Activated CD4-positive, alpha-beta T cell treated with anti-CD3 and anti-CD28 coated beads for 36 hours (primary cell): ENCODE measurements at places on chromosomes 5 and 9. TPM values are rescaled to one million over a fixed set of nuclear protein-coding genes. Genes with fewer than 3 reads are reported as not detected.

Gene CCNJL
- not detected for total RNA-seq

Gene RLN2
- 6.9 TPM for total RNA-seq

Gene TMEM215
- not detected for total RNA-seq

Gene PGM5
- not detected for total RNA-seq

Gene CRB2
- total RNA-seq, result not detected

Gene BTNL3
- total RNA-seq, result not detected

Gene SHOC1
- not detected for total RNA-seq

Gene NR2F1
- not detected for total RNA-seq

- peak; percentile 50 for DNase-seq
Observed at GRCh38 chr5:151721087-151721646, 34.5 kb upstream of the SPARC start.

GRCh38 chr9:69246629-69247028 lies 72.6 kb downstream of the TJP2 start:
- DNase-seq, result no peak

DNA sequence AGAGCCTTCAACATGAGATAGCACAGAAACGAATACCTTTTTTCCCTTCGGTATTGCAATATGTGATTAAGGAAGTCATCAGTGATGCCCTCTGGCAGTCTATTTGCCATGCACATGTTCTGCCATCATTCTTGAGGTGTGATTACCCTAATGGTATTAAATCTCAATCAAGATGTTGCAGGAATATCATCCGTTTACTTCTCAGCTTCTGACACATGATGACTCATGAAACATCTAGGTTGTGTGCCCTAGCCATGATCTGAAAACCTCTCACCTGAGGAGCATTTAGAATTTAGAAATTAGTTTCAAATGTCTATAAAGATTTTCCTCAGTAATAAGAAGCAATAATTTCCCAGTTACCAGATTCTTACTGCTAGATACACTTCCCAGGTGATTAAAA lies 209.1 kb downstream of the ADGRV1 start:
- DNase-seq, result no peak

DNA sequence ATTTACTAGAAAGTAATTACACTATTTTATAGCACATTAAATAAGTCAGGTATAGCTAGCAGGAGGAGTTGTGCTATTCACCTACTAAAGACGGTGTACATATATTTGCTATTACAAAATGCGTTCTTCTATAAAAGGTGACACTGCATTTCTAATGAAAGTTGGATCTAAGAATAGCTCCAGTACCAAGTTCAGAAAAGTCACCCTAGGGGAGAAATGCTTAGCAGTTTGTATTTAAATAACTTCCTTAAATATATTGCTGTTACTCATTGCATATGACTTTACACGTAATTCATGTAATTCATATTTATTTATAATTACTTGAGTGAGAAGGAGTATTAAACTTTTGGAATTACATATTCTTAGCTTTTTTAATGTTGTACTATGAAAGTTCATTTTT lies 7.0 kb upstream of the SUB1 start:
- DNase-seq, result no peak

DNA sequence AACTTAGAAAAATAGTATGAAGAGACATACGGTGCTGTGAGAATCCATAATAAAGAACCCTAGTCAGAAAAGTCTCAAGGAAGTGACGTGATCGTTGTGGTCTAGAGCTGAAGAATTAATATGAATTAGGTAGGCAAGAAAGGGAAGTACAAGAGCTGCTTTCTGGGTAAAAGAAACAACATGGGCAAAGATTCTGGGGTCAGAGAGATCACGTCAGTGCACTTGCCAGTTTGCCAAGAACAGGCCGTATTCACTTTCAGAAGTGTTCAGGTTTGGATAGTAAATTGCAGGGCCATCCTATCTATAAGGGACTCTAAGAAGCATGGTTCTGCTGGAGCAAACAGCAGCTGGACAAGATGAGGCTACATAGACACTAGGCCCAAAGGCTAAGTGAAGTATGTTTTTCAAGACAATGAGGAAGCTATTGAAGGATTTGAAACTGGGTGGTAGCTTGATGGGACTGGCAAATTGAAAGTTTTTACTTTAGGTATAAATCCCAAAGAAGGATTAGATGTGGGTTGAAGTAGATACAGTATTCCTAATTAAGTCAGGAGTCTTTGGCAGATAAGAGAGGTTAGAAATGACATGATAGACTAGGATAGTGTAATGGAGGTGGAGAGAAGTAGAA lies 4.8 kb upstream of the CHD1 start:
- peak; percentile 39 for DNase-seq

DNA sequence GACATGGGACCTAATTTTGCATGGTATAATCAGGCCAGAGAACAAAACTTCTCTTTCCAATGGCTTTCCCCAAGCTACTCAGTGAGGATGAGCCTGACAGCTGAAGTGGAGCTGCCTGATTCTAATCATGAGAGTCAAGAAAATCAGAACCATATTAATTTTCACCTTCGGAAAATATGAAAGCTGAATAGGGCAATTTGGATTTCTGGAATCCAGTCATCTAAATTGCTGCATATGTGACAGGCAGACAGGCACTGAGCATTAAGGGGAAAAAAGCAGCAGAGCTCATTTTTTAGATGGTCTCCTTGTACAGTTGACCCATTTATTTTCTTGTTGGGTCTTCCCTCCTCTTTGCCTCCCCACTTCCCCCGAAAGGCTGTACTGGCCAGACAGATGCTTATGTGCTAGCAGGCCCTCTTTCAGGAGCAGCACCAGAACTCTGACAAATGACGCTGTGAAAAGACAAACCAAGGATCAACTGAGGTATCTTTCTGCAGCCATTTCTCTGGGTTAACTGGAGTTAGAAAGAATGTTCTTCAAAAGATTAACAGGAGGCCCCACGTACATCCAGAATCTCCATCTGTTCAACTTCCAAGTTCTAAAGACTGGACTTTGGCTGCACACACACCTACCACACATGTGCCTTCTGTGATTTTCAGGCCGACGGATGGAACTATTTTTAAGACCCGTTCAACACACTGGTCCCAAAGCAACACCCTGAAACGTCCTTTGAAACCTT lies 175.2 kb downstream of the DCP2 start:
- no peak for DNase-seq

GRCh38 chr9:27861887-27862286 lies 288.6 kb upstream of the C9orf72 start:
- DNase-seq, result no peak

DNA sequence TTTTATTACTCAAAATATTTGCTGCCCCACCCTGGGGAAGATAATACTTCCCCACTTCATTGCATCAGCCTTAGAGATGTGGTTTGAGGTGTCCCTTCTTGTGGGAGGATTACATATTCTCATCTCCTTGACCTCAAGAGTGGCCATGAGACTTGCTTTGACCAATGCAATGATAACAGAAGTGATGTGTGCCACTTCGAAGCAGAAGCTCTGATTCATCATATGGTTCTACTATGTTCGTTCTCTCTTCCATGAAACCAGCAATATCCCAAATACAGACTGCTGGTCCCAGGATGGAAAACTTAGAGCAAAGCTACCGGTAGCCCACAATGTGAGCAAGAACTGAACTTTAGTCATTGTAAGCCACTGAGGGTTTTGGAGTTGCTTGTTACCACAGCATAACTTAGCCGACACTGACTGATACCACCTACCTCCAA lies 92.0 kb downstream of the THBS4 start:
- DNase-seq, result no peak

DNA sequence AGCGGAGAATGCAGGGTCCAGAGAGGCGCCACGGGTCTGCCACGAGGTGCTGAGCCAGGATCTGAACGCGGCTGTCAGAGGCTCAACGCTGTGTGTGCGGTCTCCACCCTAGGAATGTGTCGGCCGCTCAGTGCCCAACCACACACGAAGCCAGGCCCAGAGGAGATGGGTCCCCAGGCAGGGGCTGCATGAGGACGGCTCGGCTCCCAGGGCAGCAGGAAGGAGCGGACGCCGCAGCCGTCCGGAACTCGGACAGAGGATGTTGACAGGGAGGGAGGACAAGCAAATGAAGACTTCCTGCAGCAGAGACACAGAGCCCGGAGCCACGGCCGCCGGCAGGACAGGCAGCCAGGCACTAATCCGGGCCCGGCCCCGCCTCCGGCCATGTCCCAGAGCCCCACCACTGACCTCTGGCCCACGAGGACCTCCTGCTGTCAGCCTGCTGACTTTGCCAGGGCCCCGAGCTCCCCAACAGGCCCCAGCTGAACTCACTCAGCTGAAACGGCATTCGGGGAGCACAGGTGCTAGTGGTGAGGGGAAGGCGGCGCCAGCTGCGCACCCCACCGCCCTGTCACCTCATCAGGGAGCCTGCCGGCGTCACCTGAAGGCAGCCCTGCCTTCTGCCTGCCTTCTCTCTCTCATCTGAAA lies 12.7 kb downstream of the VAV2 start:
- DNase-seq, result no peak

DNA sequence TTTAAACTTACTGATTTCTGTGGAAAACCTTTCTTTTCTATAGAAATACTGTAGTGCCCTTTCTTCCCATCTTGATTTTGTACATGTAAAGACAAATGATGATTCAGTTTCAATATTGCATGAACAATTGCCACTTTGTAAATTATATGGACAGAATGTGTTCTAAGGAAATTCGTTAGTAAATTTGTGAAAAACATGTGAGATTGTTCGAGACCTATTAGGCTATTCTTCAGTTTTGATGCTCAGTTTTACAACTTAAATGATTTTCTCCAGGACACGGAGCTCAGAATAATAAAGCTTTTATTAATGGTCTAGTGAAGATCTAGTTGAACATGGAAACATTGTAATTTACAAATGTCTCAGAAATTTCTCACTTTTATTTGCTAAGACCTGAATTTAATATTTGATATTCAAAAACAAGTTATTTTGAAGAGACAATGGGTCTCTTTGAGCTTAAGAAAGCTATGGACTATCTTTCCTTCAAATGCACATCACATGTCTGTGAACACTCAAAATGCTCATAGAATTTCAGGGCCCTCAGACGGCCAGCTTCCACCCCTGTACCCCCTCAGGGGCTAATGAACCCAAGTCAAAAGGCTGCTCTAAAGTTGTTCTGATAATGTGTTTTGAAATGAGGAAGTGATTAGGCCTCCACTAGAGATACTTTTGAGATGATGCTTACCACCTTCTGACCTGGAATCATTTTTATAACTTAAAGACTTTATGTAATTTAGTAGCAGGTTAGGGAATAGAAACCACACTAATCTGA lies 54.1 kb upstream of the FSD1L start:
- DNase-seq, result no peak

- DNase-seq, result no peak
Observed at GRCh38 chr5:158351485-158352125, 492.7 kb upstream of the CLINT1 start.

GRCh38 chr9:124782661-124783574 lies 6.0 kb downstream of the OLFML2A start:
- DNase-seq, result no peak

GRCh38 chr9:72983056-72983455 lies 30.2 kb upstream of the ALDH1A1 start:
- no peak for DNase-seq

DNA sequence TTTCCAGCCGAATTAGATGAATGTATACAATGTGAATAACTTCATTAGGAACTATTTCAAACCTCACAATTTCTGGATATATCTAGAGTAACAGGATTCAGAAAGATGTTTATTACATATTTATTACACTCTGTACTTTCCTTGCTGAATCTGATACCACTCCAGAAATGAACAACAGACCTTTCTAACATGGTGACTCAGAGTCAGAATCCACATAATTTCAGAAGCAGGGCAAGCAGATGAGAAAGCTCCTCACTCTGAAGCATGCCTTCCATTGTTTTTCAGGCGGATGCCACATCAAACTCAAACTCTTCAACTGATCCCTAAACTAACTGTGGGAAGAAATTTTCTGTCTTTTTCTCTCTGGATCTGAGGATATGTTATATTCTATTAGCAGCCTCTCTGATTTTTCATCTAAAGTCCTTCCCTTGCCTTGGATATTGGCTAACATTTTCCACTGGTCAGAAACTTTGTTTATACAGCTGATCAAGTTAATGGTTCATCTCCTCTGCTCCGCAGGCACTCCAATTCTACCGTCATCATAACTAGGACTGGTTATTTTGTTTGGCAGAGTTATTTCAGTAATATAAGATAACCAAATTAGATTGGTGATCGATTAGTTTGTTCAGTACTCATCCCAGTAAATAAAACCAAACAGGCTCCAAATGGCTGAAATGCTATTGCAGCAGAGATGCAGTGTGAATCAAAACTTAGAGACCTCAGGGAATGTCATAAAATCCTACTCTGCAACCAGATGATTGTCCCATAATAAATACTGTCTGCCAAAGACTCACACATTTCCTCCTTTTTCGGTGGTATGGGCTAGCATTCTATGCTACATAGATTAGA lies 556.0 kb downstream of the EBF1 start:
- peak; percentile 19 for DNase-seq

- DNase-seq, result no peak
Observed at GRCh38 chr5:101728933-101729332, 567.2 kb downstream of the SLCO4C1 start.

GRCh38 chr5:151094030-151094851 lies 13.4 kb upstream of the TNIP1 start:
- peak; percentile 82 for DNase-seq

DNA sequence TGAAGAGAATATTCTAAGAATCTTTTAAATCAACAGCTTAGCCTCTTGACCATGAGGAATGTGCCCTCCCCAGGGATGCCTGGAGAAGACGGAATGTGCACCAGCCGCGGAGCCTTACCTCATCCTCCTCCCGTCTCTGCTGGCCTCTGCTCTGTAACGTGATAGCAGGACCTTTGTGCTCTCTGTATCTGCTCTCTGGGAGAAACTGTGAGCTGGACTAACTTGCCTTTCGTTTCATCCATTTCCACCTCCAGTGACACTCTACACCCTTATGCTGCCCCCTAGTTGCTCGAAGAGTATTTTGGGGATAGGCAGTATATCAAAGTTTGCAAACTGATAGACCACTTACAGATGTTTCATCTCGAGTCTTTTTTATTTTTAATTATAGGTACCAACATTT lies 141.4 kb downstream of the NPR3 start:
- no peak for DNase-seq

DNA sequence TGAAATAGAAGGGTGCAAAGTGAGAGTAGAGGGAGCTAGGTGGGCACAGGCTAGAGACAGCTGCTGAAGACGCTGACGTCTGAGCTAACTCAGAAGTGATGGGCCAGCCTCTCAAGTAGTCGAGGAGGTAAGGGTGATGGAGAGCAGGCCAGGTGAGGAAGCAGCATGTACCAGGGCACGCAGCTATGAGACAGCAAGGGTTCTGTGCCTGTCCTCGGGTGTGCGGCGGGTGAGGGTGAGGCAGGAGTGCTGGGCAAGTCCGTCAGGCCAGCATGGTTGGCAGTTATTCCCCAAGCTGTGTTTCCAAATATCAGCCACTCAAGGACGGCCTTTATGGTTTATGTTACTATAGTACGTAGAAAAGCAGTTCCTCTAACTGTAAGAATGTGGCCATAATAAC lies 6.2 kb downstream of the RMND5B start:
- DNase-seq, result no peak
